ENCODE measurements at places on chromosomes 5 and 9.

- no peak for DNase-seq
These were observed 19.1 kb downstream of the CNTFR start for GRCh38 chr9:34570376-34570775.

GRCh38 chr5:151234476-151235238 lies 10.8 kb upstream of the CCDC69 start:
- DNase-seq: no peak

DNA sequence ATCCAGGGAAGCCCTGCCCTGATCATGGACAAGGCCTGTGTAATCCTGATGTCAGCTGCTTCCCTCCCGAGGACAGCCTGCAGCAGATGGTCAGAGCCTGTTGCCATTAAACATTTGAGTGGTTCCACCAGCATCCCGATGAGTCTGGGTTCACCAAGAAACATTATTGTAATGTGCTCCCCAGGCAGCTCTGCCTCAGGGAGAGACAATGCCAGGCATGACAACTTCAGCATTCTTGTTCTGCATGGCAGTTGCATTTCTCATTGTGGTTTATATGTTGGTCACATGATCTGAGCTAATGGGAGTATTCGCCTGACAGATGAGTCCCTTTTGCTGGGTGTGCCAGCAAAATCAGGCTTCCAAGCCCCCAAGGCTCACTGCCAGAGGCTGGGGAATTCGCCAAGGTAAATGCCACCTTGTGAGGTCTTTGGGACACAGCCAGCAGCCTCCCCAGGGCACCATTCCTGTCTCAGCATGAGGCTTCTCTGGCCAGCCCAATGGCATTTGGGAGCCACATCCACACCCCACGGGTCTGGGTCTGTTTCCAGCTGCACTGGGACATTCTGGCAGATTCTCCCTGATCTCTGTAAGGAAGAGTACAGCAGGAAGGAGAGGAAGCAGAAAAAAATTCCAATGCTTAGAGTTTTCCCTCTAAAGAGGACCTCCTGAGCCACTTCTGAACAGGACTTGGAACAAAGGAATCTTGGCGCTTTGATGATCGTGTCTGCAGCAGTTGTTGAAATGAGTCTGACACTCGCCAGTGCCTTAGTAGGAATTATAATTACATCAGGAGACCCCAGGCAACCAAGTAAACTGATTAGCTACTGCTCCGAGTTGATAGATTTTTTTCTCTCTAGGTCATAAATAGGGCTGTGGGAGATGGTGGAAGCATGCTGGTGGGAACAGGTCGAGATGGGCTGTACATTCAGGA lies 18.7 kb downstream of the KCNIP1 start:
- peak; percentile 76 for DNase-seq

DNA sequence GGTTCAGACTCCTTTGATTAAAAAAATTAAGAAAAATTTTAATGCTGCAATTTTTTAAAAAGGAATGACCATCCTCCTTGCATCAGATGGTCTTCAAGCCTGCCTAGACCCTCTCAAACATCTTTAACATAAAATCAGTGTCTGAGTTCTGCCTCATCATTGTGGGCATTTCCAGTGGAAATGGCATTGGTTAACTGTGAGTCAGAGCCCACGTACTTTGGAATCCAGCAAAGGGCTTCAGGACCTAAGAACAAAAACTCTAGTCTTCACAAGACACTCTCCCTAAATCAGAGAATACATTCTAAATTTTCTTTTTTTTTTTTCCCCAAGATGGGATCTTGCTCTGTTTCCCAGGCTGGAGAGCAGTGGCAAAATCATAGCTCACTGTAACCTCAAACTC lies 9.4 kb upstream of the C5orf15 start:
- DNase-seq: no peak

DNA sequence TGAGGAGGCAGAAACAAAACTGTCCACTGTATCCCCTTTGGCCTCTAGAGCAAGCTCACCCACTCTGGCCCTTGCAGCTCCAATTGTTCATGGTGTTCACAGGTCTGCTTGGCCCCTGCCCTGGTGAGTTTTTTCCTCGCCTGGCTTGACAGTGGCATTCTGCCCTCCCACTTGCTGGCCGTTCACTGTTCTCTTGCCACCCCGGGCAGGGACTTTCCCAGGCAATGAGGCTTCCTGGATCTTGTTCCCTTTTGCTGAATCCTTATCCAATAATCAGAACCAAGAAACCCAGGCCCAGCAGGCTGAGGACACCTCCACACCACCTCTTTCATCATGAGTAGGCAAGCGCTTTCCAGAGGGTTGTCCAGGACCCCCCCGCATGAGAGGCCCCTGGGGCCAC lies 31.2 kb downstream of the ZNF618 start:
- DNase-seq: no peak

DNA sequence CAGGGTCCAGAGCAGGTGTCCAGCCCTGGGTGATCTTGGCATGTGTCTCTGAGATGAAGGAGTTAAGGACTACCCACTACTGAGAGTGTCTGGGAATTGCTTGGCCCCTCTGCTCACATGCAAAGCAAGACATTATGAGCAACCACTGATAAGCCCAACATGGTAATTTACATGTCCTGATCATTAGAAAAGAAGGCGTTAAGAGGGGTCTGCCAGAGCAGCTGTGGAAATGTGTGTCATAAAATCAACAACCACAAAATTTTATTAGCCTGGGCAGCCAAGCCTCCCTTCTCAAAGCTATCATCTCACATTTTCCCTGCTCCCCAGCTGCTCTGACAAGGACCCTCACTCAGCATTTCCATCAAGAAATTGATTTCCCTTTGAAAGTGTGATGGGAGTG lies 351.0 kb downstream of the SPOCK1 start:
- DNase-seq: peak; percentile 8

DNA sequence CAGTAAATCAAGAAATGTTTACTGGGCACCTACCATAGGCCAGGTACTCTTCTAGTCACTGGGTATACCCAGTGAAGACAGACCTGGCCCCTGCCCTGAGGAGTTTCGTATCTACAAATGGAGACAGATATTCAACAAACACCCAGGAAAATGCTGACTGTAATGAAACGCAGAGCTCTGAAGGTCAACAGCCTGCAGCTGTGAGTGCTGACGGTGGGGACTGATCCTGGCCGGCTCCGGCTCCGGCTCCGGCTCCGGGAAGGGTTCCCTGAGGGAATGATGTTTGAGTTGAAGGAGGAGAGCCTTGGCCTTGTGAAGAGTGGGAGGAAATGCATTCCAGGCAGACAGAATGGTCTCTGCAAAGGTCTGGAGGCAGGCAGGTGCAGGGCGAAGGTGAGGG lies 23.1 kb downstream of the FGFR4 start:
- DNase-seq: no peak

GRCh38 chr5:72372331-72372730 lies 52.2 kb downstream of the PTCD2 start:
- no peak for DNase-seq

- no peak for DNase-seq
These were observed 7.0 kb downstream of the SARDH start for GRCh38 chr9:133730994-133731715.

DNA sequence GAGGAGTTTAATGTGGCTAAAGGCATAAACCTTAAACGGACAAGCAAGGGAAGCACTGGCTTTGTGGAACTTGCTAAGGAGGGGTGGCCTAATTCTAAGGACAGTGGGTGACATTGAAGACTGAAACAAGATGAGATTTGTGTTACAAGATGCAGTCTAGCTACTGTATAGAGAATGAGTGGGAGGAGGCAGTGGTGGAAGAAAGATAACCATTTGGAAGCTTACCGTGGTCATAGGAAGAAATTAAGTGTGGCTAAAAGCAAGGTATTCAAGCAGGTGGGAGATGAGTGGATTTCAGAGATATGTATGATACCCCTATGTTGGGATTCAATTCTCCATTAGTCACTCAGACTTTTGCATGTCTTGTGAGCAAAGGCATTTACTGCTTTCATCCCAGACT lies 4.6 kb downstream of the PAM start:
- no peak for DNase-seq

GRCh38 chr5:1910081-1910760 lies 27.5 kb upstream of the IRX4 start:
- DNase-seq: no peak

GRCh38 chr9:136886610-136887597 lies 588 bp downstream of the TRAF2 start:
- peak; percentile 39 for DNase-seq

- DNase-seq: no peak
These were observed 14.2 kb downstream of the ANXA1 start for GRCh38 chr9:73165911-73166310.

DNA sequence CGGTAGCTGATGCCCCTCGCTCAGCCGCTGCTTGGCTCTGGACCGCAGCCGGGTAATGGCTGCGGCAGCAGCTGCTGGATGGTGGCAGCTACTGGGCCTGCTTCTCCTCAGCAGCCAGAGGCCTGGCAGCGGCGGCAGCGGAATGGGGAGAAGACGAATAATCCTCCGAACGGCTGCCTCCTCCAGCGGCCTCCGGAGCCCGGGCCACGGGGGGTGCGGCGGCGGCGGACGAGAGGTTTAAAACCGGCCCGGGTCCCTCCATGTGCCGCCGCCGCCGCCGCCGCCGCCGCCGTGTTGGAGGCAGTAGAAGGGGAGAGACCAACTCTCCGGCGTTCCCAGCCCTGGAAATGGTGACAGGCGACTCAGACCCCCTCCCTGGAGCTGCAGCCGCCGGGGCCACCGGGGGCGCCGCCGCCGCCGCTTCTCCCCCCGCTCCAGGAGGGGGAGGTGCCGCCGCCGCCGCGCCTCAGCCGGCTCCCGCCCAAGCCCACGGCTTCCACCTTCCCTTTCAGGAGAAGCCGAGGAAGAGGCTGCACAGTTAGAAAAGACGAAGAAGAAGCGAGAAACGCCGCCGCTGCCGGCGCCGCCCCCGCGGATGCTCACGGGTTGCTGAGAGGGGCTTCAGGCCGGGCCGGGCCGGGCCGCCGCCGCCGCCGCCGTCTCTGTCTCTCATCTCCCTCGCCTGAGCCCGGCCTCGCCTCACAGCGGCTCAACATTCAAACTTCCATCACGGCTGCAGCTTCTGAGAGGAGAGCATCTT lies 118.4 kb upstream of the PRSS3 start:
- peak; percentile 68 for DNase-seq

DNA sequence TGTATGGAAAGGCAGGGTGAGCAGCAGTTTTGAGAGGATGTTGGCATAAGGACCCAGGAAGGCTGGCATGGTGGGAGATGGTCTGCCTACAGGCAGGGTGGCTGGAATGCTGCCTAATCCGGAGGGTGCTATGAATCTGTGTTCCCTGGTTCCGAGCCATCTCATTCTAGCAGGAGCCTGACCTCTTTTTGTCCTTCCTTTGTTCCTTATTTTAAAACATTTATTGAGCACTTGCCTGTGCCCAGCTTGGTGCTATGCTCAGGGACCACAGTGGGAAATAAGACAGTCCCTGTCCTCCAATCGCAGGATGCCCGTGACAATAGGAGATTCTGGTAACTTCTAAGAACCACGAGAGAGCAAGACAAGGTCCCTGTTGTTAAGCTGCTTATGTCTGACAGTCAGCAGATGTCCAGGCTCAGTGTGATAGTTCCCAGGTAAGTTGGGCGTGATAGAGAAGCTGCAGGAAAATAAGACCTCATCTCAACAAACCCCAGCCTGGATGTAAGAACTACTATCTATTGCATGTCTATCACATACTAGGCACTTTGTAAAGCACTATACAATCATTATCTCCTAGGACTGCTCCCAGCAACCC lies 9.1 kb upstream of the ZBTB34 start:
- DNase-seq: no peak

GRCh38 chr5:60701321-60701968 lies 1.5 kb upstream of the DEPDC1B start:
- DNase-seq: no peak

GRCh38 chr5:171745602-171746001 lies 40.0 kb upstream of the SMIM23 start:
- DNase-seq: no peak

GRCh38 chr9:7298123-7298522 lies 501.5 kb downstream of the DMAC1 start:
- DNase-seq: no peak

DNA sequence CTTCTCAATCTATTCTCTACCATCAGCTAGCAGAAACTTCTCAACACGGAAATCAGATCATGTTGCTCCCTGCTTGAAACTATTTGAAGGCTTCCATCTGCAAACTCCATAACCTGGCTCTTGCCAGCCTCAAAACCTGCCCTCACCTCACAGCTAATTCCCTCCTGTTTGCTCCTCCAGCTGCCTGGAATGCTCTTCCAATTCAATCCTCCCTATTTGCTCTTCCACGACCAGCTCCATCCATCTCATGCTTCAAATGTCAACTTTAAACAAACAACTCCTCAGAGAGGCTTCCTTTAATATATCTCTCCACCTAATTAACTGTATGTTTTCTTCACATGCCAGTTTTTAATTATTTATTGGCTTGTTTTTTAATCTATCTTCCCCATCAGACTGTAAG lies 1.5 kb downstream of the PLAA start:
- no peak for DNase-seq

DNA sequence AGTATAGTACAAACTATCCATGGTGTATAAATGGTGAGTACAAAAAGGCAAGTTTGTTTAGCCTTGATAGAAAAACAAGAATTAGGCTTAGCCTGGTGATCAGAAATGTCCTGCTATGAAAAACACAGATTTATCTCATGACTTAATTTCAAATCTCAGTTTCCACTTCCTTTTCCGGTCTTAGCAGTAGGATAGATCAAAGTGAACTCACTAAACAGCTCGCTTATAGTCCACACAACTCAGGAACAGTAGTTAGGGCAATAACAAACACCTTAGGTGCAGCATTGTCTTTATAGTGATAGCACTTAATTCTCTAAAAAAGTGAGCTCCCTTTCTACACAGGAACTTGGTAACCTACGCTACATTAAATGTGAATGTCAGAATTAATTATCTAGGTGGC lies 11.4 kb downstream of the GOLGA1 start:
- no peak for DNase-seq

GRCh38 chr5:123157791-123158581 lies 68.9 kb downstream of the PRDM6 start:
- DNase-seq: no peak

- DNase-seq: no peak
These were observed 86.1 kb downstream of the ADAMTS6 start for GRCh38 chr5:65395526-65396155.

DNA sequence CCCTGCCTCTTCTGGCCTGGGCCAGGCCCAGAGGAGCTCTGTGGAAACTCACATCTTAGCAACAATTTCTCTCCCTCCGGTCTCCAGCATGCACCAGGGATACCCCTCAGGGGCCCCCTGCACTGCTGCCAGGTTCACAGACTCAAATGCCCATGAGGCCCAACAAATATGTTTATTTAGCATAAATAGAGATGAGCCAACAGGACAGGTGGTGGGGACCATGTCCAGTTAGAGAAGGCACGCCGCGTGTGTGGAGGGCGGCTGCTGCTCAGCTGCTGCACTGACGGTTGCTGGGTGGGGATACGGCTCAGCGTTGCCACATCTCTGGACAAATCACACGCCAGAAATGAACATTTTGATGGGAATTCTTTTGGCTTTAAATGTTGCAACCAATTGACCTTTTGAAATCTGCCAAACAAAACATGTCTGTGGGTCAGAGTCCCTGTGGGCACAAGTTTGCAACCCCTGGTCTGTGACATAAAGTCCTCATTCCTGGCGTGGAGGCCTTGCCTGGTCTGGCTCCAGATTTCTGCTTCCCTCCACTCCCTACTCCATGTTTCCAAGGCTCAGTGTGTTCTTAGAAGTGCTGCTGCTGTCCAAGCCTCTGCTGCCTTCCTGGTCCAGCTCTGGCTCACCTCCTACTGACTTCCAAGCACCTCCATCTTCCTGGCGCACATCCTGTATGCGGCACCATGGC lies 88.9 kb downstream of the AMBP start:
- peak; percentile 44 for DNase-seq

- DNase-seq: no peak
These were observed 3.4 kb downstream of the SMIM3 start for GRCh38 chr5:150781706-150782614.

Measured in NCI-H1092 (cell line).